ENCODE measurements at places on chromosomes 16 and 17.

DNA sequence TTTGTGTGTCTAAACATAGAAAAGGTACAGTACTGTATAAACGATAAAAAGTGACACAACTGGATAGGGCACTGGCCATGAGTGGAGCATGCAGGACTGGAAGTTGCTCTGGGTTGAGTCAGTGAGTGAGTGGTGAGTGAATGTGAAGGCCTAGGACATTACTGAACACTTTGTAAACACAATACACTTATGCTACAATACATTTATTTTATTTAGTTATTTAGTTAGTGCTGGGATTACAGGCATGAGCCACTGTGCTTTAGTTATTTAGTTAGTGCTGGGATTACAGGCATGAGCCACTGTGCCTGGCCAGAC, 4.6 kb downstream of the CFAP20 start:
- no peak for DNase-seq

- DNase-seq: no peak
Measured at GRCh38 chr16:64203126-64203525, 918.7 kb downstream of the CDH11 start.

GRCh38 chr17:44309472-44309871, 1.1 kb downstream of the RUNDC3A start:
- no peak for DNase-seq

DNA sequence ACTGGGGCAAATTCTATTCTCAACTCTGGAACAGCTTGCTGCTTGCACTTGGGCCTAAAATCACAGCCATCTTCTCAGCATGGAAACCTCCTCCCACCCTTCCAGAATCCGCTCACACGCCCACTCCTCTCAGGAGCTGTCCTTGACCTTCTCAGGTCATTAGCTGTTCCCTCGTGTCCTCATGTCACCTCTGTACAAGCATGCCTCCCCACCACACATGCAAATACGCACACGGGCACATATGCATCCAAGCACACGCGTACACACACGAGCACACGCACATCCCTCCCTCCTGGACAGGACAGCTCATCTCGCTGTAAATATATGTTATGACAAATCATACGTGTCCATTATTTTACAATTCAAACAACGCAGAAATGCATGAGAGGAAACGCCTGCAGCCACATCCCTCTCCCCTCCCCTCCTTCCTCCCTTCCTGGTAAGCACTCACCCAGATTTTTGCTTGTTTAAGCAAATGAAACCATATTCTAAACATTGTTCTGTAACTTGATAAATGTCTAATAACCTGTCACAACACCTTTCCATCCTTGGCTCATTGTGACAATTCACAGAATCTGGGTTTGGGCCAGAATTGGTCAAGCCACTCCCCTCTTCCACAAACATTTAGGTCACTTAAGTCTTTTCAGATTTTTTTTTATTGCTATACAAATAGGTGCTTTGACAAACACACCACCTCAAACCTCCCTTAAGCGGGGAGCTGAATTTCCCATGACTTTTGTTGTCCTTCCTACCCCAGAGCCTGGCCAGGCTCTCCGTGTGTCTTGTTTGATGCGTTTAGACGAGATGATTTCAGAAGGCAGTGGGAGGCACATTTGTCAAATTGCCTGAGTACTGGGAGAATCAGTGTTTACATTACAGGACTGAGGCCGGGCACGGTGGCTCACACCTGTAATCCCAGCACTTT, 41.7 kb downstream of the DNAH17 start:
- DNase-seq: peak; percentile 10

DNA sequence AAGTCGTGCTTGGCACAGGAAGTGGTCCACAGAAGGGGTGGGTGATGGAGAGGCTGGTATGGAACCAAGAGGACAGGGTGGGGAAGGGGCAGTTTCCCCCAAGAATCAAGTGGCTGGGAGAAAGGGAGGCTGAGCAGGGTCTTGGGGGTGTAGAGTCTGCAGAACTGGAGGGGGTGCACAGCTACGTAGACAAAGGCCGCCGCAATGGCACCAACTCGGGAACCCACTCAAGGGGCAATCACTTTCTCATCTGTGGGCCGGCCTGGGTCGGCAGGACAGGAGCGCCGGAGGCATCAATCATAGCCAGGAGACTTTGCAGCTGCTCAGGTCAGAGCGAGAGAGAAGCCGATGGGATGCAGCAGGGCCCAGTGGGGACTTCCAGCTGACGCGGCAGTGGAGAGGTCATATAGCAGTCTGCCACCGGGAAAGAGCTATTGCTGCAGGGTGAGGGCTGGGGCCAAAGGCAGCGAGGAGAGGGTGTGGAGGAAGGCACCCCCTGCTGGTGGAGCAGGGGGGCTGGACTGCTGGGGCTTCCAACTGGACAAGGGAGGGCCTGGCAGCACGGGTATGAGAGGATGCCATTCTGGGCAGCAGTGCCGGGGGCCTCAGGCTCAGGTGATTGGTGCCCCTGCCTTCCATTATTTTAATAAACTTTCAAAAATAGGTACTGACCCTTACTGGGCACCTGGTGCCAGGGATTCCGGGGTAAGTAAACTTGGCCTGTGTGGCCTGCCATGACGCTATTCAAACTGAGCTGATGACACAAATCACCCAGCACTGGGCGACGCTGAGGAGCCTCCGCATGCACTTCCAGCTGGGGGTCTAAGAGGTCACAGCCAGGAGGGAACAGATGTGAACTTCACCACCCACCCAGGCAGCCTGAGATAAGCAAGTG, 52.5 kb upstream of the MTSS2 start:
- DNase-seq: peak; percentile 29

- no peak for DNase-seq
Measured at GRCh38 chr17:3002538-3003295, 60.7 kb downstream of the OR1D5 start.

DNA sequence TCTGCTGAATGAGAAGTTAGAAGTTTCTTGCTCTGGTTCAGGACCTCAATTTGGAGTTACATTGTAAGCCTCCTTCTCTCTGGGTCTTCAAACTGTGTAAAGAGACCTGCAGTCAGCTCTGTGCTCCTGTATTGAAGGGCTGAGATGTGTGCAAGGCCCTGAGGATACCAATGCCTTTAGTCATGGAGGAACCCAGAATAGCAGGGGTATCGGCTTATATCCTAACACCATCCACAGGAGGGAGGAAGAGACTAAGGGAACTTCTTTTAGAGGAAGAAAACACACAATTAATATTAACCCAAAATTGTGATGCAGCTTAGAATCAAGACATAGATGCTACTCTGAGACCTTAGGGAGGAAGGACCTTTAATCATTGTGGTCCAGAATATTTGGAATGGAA, 36.5 kb downstream of the GLP2R start:
- DNase-seq: no peak

GRCh38 chr16:87050142-87050541, 267.1 kb downstream of the C16orf95 start:
- no peak for DNase-seq

DNA sequence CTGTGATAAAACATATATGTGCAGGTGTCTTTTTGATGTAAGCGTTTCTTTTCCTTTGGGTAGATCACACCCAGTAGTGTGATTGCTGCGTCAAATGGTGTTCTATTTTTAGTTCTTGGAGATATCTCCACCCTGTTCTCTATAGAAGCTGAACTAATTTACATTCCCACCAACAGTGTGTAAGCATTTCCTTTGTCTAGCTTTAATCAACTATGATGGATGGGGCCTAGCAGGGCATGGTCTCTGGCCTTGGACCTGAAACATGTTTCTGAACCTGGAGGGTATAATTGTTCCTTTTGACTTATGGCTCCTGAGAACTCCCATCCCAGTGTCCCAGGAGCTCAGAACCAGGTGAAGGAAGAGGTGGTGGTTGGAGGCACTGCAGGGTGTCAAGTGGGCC, 93.9 kb downstream of the HAPSTR1 start:
- DNase-seq: no peak

- DNase-seq: no peak
Measured at GRCh38 chr17:59666235-59666634, 41.0 kb downstream of the PTRH2 start.

DNA sequence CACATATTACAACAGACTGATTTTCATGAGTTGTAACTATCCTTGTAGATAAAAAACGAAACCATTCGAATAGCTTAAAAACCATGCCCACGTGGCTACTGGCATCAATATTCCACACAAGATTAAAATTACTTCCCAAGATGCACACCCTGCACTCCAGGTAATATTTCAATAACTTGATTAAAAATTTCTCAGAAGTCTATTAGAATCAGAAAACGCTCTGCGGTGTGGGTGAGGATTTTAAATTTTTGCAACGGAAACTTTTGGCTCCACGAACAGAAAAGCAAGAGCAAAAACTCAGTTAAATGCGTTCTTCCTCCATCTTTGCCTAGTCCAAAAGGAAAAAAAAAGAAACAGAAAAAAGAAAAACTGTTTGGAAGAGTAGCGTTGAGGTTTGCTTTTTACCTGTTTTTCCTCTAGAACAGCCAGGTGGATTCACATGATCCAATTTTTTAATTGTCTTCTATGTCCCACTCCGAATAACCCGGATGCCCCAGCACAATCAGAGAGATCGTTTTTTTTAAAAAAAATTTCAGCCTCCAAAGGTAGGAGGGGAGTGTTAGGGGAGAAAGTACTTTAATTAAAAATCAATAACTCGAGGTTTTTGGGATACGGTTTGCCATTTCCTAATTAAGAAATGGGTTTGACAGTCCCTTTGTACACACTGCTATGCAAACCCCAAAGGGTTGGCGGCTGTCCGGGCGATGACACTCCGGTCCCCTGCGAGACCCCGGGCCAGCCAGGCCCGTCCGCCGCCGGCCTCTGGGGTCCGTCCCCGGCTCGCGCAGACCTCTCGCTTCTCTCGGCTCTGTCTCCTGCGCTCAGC, 708 bp upstream of the NFAT5 start:
- peak; percentile 26 for DNase-seq

- no peak for DNase-seq
Measured at GRCh38 chr17:33647956-33648355, 354.9 kb upstream of the ASIC2 start.

GRCh38 chr17:73772107-73772705, 128.0 kb upstream of the SDK2 start:
- DNase-seq: no peak

- no peak for DNase-seq
Measured at GRCh38 chr17:3894911-3895343, 2.1 kb upstream of the CAMKK1 start.

- no peak for DNase-seq
Measured at GRCh38 chr17:75144816-75145512, 9.3 kb downstream of the JPT1 start.

GRCh38 chr17:80961541-80962330, 29.9 kb upstream of the CHMP6 start:
- no peak for DNase-seq

- peak; percentile 49 for DNase-seq
Measured at GRCh38 chr16:2178321-2179106, 17.9 kb downstream of the CASKIN1 start.

DNA sequence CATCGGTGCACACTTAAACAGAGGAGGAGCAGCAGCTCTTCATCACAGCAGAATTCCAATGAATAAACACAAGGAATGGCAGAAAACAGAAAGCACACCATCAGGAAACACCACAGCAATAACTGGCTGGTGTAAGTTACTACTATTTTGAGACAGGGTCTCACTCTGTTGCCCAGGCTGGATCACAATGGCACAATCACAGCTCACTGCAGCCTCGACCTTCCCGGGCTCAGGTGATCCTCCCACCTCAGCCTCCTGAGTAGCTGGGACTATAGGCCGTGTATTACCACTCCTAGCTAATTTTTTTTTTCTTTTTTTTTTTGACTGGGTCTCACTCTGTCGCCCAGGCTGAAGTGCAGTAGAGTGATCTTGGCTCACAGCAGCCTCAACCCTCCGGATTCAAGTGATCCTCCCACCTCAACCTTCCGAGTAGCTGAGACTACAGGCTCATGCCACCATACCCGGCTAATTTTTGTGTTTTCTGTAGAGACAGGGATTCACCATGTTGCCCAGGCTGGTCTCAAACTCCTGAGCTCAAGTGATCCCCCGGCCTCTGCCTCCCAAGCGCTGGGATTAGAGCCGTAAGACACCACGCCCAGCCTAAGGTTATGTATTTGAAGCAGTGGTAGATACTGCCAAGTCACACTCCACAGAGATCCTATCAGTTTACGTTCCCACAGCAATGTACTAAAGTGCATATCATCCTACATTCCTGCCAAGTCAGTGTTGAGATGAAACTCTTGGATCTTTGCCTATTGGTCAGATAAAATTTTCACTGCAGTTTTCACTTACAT, 20.7 kb downstream of the TRAP1 start:
- DNase-seq: no peak

DNA sequence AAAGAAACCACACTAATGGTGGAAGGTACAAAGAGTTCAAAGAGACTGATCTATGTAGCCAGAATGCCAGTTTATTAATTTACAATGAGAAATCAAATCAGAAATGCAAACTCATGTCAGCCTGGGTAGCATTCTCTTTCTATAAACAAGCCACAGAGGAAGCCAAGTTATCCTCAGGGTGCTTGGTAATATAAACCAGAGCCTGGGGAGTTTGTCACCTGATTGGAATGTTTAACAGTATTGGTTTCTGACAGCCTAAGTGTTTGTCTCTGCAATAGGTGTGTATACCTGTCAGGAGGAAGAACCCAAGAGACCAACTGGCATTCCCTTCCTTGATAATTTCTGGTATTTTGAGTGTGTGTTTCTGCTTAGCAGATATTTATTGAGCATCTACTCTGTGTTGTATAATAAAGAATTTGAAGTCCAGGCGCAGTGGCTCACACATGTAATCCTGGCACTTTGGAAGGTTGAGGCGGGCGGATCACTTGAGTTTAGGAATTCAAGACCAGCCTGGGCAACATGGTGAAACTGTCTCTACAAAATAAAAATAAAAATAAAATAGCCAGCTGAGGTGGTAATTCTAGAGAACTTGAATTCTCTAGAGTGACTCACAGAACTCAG, 3.1 kb upstream of the C17orf58 start:
- no peak for DNase-seq

DNA sequence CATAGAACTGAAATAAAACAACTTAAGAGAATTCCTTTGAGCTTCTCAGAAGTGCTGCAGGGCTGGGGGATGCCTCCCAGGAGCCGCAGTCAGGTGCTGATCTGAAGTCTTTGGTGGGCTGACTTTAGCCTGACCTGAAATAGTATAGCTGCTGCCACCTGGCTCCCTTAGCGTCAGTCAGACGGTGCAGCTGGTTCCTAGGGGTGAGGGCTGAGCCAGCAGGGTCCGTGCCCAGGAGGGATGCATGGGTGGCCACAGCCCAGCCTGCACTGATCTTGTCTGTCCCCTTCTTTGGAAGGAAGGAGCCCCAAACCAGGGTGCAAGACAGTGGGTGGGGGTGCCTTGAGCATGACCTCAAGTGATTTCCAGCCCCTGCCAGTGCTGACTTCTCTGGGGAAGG, 11.5 kb downstream of the MAPT start:
- no peak for DNase-seq

- DNase-seq: no peak
Measured at GRCh38 chr17:55959756-55960155, 193.5 kb upstream of the ANKFN1 start.

DNA sequence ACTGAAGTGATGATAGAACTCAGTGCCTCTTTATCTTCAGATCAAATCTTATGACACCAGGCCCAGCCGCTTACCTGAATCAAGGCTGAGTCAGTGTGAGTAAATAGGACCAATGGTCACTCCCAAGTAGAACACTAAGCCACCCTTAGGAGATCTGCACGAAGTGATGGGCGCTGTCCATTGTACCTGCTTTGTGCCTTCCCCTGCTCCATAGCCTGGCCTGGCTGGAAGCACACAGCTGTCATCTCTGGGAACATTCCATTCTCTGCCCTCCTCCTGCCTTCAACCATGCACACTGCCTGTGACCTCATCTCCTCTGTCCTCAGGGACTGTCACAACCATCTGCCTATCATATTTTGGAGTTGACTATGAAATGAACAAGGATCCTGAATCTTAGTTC, 279.5 kb upstream of the ASIC2 start:
- DNase-seq: no peak
